ENCODE measurements at places on chromosomes 12 and 14.

GRCh38 chr12:52011602-52012214 is 5.0 kb downstream of the TAMALIN start:
- DNase-seq: no peak

- DNase-seq: no peak
Measured at GRCh38 chr12:74537126-74537706, 419 bp upstream of the ATXN7L3B start.

DNA sequence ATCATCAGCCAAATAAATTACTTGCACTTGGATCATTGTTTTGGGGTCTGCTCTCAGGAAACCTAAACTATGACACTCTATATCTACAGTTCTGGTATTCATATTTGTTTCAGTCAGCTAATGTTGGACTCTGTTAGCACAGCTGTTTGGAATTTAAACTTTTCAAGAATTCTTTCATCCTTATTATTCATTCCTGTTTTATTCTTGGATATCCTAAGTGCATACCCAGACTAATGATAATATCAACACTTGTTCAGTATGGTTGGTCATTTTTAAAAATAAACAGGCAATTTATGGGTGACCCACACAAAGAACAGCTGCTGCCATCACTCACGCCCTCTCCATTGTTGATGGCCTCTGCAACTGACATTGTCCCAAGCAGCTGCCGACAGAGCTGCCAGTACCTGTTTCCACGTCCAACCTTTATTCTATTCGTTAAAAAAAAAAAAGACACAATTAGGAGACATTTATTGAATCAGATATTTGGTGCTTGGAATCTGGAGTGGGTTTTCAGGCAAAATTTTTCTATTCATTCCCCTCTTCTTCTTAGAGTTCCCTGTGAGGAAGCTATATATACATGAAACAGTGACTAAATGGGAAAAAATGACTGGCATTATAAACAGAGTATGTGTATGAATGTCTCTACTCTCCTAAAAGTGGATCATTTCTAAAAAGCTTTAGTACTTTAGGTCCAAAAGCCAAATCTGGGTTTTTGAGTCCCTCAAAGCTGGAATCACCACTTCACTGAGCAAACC is 252.1 kb upstream of the NAV3 start:
- DNase-seq: no peak

DNA sequence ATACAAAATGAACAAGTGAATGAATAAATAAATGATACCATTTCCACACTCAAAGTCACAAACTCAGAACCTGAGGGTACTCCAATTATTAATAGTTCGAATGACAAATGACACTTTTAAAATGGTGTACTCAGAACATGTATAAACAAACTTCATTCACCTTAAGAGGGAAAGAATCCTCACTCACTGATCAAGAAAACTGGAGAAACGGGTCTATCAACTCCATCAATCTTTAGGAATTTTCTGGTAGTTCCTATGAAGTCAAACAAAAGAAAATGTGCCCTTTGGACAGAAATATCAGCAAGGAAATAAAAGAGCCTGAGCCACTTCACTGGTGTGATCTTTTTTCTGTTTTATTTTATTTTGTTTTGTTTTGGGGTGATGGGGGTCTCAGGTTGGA is 5.2 kb upstream of the NRDE2 start:
- DNase-seq: no peak

- no peak for DNase-seq
Measured at GRCh38 chr12:479161-479560, 19.4 kb downstream of the B4GALNT3 start.

- no peak for DNase-seq
Measured at GRCh38 chr12:132433641-132434395, 56.1 kb upstream of the FBRSL1 start.

- DNase-seq: no peak
Measured at GRCh38 chr12:43884683-43885410, 49.0 kb downstream of the TMEM117 start.

DNA sequence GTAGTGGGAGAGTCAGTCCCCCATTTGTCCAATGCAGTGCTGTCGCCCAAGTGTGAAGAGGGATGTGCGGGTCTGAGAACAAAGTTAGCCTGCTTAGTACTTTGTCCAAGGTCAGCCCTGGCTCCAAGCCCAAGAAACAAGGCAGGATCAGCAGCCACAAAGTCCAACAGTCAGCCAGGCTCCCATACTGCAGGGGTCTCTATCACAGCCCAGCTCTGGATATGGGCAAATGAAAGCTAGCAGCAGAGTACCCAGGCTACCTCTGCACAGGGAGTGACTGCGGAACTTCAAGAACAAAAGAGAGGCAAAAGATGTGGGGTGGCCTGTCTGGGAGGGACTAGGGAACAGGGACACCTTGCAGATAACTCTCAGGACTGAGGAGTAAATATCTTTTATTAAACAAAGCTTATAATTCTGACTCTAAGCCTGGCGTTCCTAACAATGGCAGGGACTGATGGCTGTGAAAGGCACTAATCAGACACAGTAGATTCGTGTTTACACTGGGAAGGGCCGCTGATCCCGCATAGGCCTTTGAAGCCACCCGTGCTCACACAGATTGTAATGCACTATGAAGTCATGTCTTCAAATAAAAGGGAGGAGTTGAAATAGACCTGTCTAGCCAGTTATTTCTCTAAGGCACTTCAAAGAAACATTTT is 91.0 kb upstream of the EEA1 start:
- no peak for DNase-seq

GRCh38 chr12:106873983-106874382 is 81.7 kb upstream of the TMEM263 start:
- DNase-seq: no peak

GRCh38 chr12:132492522-132492921 is 2.6 kb downstream of the FBRSL1 start:
- no peak for DNase-seq

DNA sequence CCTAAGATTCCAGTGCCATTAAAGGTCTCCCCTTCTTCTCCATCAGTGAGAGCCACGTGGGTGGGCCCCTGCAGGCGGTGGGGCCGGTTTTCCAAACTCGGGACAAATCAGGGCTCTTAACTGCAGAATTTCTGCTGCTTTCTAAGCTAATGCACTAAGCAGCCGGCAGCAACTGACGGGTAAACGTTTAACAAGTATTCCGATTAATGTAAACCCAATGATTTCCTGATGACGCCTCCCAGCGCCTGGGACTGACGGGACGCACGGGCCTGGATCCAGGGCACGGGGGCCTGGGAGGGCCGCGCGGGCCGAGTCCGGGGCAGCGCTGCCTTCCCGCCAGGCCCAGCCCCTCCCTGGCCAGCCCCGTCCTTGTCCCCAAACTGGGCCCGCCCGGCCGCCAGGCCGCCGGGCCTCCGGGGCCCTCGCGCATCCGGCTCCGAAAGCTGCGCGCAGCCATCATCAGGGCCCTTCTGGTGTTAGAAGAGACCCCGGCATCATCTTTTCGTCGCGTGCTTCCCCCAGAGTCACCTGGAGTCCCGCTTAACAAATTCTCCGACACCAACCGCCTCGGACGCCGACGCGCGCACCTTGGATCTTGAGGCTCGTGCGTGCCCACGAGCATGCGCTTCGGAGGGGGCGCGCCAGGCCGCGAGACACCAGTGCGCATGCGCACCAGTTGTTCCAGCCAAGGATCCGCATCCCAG is at the start of gene MLH3:
Gene MLH3, minus strand, starts transcription at position 616 of the 704 bp plus-strand sequence. CDS start 1,812 bp downstream, outside the sequence.
- DNase-seq: peak; percentile 77

- DNase-seq: no peak
Measured at GRCh38 chr12:6839482-6840201, 1.1 kb upstream of the GNB3 start.

DNA sequence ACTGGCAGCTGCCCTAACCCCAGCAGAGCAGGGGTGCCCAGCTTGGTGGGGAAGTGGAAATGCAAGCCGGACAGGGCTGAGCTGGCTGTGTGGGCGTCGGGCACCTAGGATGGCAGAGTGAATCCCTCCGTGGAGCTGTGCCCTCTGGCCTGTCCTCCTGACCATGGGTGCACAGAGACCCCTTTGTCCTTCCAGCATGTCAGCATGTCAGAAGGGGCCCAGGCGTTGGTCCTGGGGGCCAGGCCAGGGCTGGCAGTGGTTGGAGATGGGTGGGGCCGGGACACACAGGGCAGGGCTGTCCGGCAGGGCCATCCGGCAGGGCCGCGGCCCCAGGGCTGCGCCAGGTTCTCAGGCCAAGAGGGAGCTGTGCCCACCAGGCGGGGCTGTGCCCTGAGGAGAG is 8.8 kb upstream of the TEX22 start:
- no peak for DNase-seq

- peak; percentile 85 for DNase-seq
Measured at GRCh38 chr14:49865431-49865859, 12.9 kb upstream of the NEMF start.

GRCh38 chr12:15848606-15849005 is 33.6 kb upstream of the STRAP start:
- no peak for DNase-seq

Data from activated T-cell treated with anti-CD3 and anti-CD28 coated beads, Interleukin-2, amount 50 U/mL, for 72 hours (primary cell).